NCI-H1048 (cell line): ENCODE measurements at places on chromosomes 16 and 17.

DNA sequence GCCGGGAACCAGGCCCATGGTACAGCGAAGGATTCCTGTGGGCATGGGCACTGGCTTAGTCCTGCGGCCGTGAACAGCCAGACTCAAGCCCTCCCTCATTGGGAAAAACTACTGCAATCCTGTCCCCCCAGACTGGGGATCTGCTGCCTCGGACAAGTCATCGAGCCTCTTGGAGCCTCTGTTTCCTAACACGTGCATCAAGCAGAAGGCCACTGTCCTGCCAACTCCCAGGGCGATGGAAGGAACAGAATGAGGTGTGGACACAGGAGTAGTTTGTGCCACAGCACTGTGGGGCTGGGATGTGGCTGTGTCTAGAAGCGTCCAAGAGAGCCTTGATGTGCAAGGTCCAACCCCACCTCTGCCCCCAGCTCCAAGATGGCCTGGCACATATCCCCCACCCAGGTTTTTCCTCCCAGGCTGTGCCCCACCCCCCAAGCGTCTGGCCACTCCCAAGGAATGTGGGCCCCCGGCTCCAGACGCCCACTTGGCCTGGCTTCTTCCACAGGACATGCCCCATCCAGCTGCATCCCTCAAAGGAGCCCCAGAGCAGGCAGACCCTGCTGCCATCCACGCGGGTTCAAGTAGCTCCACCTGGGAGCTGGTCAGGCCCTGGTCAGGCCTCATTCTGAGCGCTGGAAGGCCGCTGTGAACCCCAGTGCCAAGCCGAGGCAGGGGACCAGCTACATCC lies 3.4 kb downstream of the CAMKK1 start:
- no peak for DNase-seq

DNA sequence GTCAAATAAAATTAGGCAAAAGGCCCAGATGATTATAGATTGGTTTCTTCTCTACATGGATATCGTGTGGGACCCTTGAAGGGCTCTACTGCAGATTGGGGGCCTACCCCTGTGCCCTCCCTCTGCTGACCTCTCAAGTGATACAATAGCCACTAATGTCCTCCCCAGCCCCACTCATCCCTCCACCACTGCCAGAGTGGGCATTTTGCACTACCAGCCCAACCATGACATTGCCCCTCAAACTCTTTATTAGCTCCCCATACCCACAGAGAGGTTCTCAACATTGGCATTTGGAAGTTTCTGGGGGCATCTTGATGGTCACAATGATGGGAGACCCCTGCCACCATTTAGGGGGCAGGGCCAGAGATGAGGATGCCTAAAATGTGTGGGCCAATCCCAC lies 41.8 kb downstream of the CCDC182 start:
- DNase-seq = no peak

- no peak for DNase-seq
These were observed 19.8 kb downstream of the MAP2K4 start for GRCh38 chr17:12040478-12040877.

GRCh38 chr17:1896243-1897104 lies 66.7 kb downstream of the RPA1 start:
- no peak for DNase-seq

DNA sequence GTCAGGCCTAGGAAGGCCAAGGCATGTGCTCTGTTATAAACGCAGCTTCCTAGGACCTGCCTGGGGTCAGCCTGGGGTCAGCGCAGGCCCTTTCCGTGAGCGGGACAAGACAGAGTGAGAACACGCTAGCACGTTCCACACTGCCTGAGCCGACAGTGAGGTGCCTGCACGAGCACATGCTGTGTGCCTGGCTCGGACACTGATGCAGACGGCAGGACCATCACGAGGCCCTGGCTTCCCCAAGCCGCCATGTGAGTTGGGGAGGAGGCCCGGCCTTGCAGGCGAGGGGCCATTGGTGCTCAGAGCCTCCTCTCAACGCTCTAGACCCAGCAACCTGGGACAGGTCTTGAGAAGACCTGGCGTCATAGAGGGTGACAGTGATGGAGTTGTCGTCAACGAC lies 9.1 kb downstream of the TMEM204 start:
- DNase-seq = no peak
